BJ (cell line): ENCODE measurements at places on chromosomes 1 and 21.

DNA sequence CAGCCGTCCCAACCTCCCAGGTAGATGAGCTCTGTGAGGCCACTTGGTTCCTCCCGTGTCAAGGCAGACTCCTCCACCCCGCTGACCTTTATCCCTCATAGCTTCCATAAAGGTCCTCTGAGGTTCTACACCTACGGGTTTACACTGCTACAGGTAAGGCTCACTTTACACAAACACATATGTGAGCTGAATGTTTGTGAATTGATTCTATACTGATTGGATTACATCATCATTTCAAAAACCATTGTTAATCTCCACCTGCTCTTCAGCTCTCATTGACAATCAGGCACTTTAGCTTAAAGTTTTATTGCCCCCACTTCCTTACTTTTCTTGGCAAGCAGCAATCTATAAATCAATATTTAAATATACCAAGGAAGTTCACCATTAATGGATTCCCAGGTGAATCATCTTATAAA, 12.8 kb upstream of the RGS16 start:
- no peak for DNase-seq

GRCh38 chr1:118018060-118018459, 88.5 kb downstream of the WDR3 start:
- DNase-seq, result no peak

DNA sequence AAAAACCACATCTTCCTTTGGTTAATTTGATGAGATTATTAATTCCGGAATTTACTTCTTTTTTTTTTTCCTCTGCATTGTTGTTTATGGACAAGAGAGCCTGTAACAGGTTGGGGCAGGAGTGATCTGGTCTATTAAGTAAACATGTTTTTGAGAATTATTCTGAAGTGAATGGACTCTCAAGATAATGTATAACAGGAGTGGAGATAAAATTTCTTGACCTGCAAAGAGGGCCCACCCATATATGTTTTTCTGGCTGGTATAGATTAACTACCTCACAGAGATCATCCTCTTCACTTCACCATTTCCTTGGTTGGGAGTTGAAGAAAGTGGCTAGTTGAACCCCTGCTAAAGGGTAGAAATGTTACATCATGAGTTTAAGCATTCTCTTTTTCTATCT, 10.7 kb downstream of the DDI2 start:
- no peak for DNase-seq

GRCh38 chr1:145926686-145927062, 610 bp downstream of the RBM8A start:
- no peak for DNase-seq

GRCh38 chr1:226123591-226124471, 61.3 kb downstream of the H3-3A start:
- DNase-seq, result no peak

DNA sequence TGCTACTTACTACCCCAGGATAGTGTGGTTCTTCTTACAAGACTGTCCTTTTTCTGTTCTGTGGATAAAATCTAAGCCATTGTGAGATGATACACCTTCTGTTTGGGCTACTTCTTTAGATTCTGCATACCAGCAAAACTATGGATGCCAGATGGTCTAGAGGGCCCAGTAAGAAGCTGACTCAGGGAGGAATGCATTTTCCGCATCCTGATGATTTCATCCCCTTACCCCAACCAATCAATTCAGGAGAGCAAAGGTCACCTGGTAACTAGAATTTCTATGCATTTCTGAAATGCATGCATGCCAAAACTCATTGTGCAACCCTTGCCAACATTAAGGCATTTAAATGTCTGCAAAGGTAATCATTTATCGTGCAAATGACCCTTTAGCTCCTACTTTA, 285.7 kb upstream of the ZP4 start:
- DNase-seq, result no peak

GRCh38 chr1:56433056-56433577, 146.2 kb downstream of the PLPP3 start:
- DNase-seq, result no peak

GRCh38 chr1:187474336-187474735, 645.6 kb downstream of the PLA2G4A start:
- no peak for DNase-seq

DNA sequence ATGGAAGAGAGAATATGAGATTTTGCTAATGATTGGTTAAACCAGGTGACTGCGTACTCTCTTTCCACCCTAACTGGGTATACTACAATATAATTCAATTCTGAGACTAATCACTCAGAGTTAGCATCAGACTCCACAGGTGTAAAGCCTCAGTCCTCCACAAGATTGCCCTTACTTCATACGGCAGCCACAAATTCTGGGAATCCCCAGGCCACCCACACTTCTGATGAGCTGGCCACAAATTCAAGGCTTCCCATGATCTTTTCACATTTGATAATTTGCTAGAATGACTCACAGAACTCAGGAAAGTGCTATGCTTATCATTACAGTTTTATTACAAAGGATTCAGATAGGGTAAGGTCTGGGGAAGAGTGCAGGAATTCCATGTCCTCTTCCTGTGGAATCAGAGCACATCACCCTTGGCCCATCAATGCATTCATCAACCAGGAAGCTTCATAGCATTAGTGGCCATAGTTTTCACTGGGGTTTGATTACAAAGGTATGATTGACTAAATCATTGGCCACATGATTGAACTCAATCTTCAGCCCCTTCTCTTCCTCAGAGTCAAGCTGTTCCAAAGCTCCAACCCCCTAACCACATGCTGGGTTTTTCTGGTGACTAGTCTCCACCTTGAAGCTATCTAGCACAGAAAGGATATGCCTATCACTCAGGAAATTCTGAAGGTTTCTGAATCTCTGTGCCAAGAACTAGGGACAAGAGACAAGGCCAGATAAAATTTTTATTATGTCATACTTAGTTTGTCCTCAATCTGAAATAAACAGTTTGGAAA, 131.7 kb downstream of the HHIPL2 start:
- DNase-seq, result no peak

DNA sequence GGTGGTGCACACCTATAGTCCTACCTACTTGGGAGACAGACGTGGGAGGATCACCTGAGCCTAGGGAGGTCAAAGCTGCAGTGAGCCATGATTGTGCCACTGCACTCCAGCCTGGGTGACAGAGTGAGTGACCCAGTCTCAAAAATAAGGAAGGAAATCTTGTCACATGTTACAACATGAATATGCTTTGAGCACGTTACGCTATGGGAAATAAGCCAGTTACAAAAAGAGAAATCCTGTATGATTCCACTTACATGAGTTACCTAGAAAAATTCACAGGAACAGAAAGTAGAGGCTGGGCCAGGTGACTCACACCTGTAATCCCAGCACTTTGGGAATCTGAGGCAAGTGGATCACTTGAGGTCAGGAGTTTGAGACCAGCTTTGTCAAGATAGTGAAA, 6.7 kb upstream of the PADI6 start:
- no peak for DNase-seq

- DNase-seq, result no peak
These were observed 29.3 kb downstream of the ATP1A1 start for GRCh38 chr1:116402333-116402732.

DNA sequence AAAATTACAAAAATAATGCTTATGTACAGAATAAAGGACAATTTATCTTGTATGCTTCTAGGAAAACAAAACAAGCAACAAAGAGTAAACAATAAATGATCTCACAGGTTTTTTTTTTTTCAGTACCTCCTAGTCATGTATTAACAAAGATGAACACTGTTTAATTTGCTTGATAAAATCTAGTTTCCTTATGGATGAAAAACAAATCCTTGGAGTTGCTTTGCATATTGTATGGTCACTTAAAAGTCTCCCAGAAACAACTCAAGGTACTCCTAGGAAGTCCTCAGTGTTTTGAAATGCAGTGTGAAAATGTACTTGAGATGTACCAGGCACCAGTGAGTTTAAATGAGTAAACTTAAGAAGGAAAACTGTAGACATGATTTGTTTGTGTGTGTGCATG, 686.0 kb upstream of the BRINP3 start:
- DNase-seq, result no peak

GRCh38 chr1:35448344-35448801, 108.8 kb downstream of the KIAA0319L start:
- DNase-seq, result peak; percentile 94

DNA sequence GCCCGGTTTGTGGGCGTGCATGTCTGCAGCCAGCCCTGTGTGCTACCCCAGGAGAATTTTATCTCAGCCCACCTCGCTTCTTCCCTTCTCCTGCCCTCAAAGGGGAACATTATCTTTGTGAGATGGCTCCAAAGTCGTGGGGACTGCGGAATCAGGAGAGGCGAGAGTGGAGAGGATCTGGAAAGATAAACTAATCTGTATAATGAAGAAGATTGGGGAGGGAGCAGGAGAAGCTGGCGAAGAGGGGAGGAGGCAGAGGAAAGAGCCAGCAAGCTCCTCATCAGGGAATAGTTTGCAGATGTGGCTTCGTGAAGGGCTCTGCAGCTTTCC, 310.3 kb downstream of the MATN1 start:
- DNase-seq, result no peak

GRCh38 chr1:54950006-54950368, 30.4 kb upstream of the TMEM61 start:
- no peak for DNase-seq

- DNase-seq, result no peak
These were observed 9.5 kb upstream of the IL24 start for GRCh38 chr1:206887701-206888100.

- DNase-seq, result no peak
These were observed 7.4 kb upstream of the IRF2BP2 start for GRCh38 chr1:234617131-234617985.

GRCh38 chr1:28518745-28519341, 13.0 kb downstream of the RCC1 start:
- DNase-seq, result no peak

- DNase-seq, result no peak
These were observed 22.1 kb upstream of the JUN start for GRCh38 chr1:58805716-58806571.

DNA sequence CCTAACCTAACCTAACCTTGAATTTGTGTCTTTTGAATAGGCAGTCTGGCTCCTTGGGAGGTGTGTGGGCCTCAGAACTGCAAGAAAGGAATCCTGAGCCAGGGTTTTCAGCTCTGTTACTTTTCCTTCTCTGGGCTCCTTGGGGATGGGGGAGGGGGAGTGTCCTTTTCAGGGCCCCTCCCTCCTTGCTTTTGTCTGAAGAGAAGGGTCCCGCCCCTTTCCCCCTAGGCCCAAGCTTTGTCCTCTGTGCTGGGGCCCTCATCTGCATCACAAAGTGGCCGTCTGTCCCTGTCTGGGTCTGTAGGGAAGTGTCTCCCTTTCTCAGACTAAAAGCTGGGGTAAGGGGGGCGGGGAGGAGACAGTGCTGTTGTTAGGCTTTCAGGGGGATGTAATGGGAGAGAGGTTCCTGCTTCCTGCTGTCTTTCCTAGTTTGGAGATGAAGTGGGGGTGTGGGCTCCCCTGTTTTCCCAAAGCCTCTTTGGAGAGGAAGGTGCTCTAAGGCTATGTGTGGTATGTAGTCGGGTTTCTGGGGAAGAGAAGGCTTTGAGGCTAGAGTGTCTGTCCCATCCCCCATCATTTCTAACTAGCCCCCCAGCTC, 3.1 kb downstream of the AGO1 start:
- no peak for DNase-seq

DNA sequence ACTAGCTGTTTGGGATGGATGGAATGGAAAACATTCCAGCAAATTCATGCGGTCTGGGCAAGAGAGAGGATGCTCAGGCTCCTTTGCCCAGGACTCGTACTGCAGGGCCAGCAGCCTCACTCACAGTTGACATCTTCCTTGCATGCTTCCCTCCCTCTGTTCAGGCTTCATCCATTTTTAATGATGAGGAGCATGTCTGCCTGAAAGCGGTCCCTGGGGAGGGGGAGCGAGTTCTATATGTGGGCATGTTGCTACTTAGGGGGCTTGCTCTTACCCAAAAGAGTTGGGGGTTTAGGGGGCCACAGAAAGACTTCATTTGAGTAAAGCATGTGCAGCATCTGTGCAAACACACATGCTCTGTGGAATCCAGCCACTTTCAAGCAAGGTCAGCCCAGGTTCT, 98.2 kb downstream of the HMGB4 start:
- DNase-seq, result no peak

DNA sequence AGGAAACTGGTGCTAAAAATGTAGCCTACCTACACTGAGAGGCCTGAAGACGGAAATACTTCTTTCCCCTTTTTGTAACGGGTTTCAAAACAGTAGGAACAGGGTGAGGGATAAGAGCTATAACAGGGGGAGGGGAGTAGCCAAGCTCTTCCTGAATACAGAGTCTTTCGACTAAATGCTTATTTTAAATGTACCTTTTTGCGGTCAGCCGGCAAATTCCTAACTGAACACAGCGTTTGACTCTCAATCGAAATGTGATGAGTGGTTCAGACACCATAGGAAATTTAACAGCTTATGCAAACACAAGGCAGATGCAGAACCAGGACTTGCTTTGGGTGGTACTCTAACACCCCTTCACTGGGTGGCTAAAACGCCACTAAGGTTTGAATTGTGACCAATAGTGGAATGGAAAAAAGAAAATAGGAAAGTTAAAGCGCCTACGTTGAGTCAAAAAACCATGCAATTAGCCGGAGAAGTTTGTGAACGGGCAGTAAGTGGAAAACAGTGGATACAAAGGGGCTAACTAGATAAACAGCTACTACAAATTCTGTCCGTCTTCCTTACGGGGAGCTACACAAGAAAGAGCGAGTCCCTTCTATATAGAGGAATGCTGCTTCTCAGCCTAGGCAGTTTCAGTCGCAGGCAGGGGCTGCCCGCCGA, 1.7 kb downstream of the EGLN1 start:
- no peak for DNase-seq

DNA sequence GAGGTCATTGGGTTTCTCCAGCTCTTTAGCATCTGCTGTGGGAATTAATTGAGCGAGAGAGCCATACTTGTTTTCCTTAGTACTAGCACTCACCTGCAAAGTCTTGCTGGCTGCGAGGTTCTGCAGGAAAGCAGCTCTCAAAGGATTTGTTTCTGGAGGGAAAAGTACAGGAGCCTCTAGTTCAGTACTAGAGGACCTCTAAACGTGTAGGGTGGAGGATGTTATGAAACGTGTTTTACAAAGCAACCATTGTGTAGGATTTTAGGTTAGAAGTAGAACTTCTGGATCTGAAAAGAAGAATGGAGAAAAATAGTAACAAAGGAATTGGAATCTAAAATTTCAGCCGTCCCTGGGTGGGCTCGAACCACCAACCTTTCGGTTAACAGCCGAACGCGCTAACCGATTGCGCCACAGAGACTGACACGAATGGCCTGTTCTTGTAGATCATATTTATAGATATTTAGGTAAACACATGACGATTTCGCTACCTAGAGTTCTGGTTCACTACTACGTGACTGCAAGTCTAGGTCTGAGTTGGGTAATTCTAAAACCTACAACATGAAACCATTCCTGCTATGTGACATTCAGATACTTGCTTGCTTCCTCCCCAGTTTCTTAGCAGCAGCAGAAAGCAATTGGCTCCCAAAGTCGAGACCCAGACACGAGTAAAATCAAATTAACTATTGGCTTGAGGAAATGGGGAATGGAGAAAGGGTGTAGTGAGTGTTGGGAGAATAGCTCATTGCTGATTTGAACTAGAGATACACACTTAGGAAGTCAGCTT, 60.2 kb upstream of the CFAP126 start:
- no peak for DNase-seq
